ENCODE measurements at places on chromosomes 7 and 10. TPM values are rescaled to one million over a fixed set of nuclear protein-coding genes. Genes with fewer than 3 reads are reported as not detected.

Gene DCLRE1C
- 7.4 TPM for total RNA-seq

Gene TMEM209
- 10.3 TPM for total RNA-seq

Gene ATRNL1
- 11.7 TPM for total RNA-seq

Gene EGR2
- 1.6 TPM for total RNA-seq

Gene MBL2
- not detected for total RNA-seq

Gene GPNMB
- 120 TPM for total RNA-seq

Gene PCDH15
- 0.21 TPM for total RNA-seq

Data from tongue (tissue), 3 donors.